ENCODE measurements at places on chromosomes 5 and 9.

DNA sequence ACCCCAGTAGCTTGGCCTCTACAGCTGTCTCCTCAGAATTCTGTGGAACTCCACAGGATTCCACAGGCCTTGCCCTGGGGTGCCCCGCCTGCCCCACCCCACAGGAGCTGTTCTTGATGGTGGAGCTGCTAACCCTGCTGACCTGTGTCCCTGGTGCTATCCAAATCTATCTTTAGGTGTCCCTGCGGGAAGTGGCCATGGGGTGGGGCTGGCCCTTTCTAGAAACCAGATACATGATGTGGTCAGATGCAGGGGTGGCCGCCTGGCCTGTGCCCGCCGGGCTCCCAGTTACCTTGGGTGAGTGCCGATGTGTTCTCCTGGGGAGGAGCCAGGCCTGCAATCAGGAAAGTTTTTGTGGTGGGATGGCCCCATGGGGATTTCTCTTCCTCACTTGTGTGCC lies 34.2 kb downstream of the WNK2 start:
- DNase-seq = no peak

- no peak for DNase-seq
Measured at GRCh38 chr9:121023064-121023463, 27.0 kb downstream of the C5 start.

DNA sequence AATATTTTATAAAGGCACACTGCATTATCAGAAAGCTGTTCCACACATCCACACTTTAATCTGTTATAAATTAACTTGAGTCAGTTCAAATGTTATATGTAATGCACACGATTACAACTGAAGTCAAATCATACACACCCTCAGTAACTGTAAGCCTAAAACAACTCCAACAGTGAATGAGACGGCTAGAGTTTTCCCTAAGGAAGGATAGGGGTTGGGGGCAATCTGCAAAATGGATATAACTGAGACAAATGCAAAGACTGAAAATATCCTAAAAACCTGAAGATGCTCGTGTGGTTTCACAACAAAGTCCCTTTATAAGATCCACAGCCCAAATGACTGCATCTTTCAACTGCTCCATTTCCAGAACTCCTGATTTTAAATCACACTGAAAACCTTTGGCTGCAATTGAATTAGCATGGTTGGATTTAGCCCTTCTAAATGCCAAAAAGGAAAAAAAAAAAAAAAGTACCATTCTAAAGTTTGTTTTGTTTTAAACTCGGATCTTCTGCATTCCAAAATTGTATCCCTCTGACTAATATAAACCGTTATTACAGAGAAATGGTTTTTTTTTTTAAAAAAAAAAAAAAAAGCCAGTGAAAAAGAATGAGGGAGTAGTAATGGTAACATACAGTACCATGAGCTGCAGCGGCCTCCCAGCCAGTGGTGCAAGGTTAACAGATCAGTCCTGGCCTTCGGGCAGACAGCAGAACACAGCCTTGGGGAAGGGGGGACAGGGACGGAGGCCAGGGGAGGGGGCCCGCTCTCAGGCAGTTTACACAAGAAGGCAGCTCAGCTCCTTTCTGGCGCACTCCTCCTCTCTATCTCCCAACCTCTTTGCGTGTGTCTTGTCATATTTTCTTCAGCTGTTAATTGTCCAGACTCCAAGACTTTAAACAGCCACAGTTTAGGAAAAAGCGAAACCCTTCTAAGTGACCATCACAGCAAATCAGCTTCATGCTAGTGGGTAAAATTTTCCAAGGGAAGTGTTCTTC lies 166.1 kb downstream of the BNC2 start:
- DNase-seq = peak; percentile 6

DNA sequence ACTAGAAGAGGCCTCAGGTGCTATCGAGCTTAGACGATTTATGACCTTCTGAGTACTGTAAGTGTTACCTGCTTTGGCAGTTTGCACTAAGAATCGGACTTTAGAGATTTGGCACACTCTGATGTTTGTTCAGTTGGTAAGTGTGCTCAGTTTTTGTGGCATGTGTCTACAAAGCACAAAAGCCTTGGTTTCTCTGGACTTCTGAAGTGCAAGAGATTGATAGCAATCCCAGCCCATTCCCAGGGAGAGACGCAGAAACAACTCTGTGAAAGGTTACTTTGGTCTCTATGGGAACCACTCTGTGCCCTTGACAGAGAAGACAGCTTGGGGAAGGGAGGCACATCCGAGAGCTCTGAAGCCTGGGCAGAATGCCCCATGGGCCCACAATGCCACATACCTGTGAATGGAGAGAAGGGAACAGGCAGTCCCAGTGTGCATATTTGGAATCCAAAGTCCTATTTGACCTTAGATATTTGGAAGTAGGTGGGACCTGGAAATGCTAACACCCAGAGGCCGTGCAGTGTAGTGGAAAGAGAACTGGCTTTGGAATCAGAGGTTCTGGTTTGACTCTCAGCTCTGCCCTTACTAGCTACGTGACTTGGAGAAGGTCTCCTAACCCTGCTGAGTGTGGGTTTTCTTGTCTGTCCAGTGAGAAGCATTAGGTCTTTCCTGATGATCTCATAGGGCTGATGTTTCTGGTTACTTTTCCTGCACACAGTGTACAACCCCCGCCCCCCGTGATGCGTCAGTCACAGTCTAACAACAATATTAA lies 194.3 kb upstream of the VLDLR start:
- no peak for DNase-seq

- DNase-seq = no peak
Measured at GRCh38 chr5:110718311-110718710, 8.2 kb downstream of the TMEM232 start.

DNA sequence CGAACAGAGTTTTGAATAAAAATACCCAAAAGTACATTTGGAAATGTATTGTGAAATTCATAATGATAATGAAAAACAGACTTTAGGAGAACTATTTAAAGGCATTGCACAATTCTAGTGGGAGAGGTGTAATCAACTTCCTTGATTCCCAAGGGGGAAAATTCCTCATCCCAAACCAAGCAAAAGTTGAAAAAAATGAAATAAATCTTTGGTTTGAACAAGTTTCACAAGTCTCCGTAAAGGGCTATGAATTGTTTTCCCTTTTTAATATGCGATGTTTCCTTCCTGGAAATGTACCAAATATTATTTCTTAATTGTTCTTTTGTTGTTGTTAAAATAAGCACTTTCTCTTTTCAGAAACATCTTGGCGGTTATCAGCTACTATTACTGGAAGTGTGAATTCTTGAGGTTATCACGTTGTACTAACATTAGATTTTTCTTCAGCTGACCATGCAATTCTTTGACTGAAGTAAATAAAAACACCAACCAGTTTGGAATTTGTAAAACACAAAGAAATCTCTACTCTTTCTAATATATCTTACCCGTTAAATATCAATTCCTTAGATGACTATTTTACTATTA lies 59.3 kb downstream of the SVEP1 start:
- DNase-seq = no peak

- no peak for DNase-seq
Measured at GRCh38 chr5:102800427-102800826, 45.3 kb downstream of the PAM start.

GRCh38 chr9:77712533-77713130 lies 64.5 kb upstream of the GNA14 start:
- no peak for DNase-seq

- DNase-seq = no peak
Measured at GRCh38 chr5:87319469-87319868, 51.8 kb downstream of the RASA1 start.

GRCh38 chr9:127159949-127160610 lies 37.6 kb upstream of the ANGPTL2 start:
- DNase-seq = peak; percentile 24

GRCh38 chr9:134919303-134919702 lies 1.6 kb upstream of the FCN1 start:
- no peak for DNase-seq

DNA sequence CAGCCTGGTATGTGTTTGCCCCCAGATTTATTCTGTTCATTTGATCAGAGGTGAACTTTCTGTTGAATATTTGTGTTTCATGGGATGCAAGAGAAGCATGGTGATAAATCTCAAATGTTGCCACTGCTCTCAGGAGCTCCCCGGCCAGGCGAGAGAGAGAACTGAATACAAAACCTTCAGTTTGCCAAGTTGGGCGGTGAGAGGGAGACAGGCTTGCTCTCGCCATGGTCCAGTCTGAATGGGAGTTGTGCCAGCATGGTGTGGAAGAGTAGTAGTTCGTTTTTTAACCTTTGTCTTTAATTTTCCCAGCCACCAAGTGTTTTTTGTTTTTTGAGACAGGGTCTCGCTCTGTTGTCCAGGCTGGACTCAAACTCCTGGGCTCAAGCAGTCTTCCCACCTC lies 2.7 kb downstream of the NTMT1 start:
- no peak for DNase-seq

GRCh38 chr5:121500310-121500709 lies 351.4 kb upstream of the FTMT start:
- DNase-seq = no peak

DNA sequence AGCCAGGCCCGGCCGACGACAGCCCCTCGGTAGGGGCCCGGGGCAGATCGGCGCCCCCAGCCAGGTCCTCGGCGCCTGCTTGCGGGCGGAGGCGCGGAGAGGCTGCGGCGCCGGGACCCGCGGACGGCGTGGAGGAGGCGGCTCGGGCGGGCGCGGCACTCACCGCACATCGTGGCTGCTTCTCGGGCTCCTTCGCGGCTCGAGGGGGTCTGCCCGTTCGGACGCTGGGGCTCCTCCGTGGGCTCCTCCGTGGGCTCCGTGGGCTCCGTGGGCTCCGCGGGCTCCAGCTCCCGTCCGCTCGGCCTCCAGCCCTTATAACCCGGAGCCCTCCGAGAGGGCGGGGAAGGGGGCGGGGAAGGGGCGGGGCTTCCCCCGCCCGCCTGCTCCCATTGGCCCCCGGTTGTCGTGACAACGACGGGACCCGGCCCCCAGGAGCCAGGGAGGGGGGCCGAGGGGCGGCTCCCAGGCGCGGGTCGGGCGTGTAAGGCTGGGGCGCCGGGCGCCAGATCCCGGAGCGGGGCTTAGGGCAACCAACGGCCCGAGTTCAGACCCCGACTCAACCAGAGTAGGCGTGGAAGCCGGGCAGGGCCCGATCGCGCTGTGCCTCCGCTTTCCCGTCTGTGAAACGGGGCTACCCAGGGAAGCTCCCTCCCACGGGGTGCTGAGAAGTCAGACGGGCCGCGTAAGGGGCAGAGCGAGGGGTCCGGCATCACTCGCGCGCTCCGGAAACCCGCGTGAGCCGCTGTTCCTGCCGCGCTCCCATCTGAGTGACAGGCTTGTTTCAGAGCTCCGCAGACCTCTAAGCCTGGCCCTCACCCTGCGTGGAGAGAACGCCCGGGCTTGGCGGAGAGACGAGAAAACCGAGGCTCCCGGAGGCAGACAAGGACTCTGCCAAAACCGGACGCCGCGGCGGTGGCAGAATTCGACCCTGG lies at the start of gene GFPT2:
GFPT2 (minus strand) TSS at position 289 of the 932 bp plus-strand sequence; CDS start at position 170, 119 bp downstream.
- DNase-seq = peak; percentile 88

DNA sequence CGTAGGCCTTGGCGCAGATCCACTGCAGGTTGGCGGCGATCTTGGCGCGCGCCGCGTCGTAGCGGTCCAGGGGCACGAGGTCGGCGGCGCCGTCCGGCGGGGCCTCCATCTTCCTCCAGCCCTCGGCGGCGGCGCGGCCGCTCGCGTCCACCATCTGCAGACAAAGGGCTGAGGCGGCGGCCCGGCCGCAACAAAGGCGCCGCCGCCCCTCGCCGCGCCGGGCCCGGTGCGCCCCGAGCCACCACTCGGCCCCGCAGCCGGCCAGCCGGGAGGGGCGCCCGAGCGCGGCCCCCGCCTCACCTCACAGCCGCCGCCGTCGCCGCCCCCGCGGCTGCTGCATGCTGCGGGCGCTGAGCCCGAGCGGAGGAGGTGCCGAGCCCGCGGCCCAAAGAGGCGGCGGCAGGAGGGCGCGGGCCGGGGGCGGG lies 328 bp downstream of the CAMSAP1 start:
- DNase-seq = peak; percentile 39

DNA sequence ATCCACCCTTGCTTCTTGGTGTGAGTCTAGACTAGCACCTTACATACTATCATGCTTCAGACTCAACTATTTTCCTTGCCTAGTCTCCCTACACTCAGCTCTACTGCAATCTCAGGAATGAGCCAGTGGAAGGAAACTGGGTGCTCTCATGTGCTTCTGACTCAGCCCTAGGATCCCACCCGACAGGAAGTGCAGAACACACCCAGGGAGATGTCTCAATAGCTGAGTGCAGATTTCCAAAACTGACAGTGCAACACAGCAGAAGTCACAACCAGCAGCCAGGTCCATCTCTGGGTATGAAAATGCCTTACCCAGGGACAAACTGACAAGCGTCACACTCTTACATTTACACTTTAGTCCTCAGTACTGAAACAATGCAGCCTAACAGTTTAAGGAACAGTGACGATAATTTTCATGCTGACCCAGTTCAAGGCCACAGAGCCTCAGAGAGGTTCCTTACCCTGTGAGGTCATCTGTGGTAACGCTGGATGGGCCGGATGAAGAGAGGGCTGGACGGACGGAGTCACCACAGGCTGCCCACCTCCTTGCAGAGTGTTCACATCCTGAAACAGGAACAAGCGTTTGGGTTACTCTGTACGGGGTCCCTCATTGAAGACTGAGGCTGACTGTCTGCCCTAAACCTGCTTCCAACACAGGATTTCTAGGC lies 33.0 kb downstream of the FKBP15 start:
- DNase-seq = peak; percentile 74

DNA sequence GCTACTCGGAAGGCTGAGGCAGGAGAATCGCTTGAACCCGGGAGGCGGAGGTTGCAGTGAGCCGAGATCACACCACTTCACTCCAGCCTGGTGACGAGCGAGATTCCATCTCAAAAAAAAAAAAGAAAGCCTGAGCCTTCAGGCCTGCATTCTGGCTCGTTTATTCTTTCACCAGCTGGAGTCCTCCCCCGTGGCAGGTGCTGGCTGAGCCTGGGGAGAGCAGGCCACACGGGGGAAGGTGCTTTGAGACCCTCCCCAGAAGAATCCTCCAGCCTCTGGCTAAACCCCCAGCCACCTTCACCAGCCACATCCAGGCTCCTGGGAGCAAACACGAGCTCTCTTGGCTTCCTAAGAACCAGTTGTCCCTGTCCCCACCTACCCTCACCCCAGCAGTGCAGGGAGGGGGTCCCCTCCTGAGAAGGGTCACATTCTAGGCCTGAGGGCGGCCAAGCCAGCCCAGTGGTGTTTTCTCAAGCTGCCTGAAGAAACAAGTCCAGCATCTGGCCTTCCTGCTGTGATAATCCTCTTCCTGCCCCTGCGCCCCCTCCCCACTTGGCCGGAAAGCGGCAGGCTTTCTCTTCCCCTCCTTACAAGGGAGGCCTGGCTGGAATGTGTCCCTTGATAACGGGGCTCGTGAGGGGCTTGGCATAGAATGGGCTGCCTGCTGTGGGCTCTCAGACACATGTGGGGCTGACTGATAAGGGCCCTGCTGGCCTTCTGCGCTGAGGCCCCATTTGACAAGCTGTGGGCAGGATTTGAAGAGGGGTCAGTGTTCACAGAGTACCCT lies 41.5 kb downstream of the PLPP7 start:
- peak; percentile 14 for DNase-seq

- DNase-seq = no peak
Measured at GRCh38 chr5:167902298-167902697, 389.1 kb upstream of the WWC1 start.

GRCh38 chr9:115637661-115638060 lies 515.9 kb upstream of the PAPPA start:
- no peak for DNase-seq

- no peak for DNase-seq
Measured at GRCh38 chr5:116404016-116404415, 170.6 kb downstream of the SEMA6A start.

- no peak for DNase-seq
Measured at GRCh38 chr5:130321931-130322330, 417.7 kb downstream of the CHSY3 start.

GRCh38 chr9:133709015-133709611 lies 29.0 kb downstream of the SARDH start:
- peak; percentile 43 for DNase-seq

- DNase-seq = peak; percentile 100
Measured at GRCh38 chr9:135499326-135500070, 984 bp upstream of the MRPS2 start.
